ENCODE measurements at places on chromosomes 4 and X.

- peak; percentile 59 for DNase-seq
Measured at GRCh38 chr4:120694973-120695372, 227.6 kb downstream of the PRDM5 start.

DNA sequence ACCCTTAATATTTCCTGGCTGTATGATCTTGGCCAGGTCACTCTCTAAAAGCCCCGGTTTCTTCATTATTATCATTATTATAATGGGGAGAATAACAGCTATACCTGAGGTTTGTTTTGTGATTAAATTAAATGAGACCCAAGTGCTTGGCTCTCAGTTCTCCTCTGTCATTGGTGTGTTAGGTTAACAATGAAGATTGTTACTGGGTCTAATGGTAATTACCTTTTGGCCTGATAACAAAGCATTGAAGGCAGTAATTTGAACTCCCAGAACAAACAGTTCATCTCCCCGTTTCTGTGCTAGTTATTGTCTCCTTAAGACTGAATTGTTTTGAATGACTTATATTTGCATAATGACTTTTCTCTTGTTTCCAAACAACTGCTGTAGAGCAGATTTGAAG is 6.8 kb upstream of the ANAPC4 start:
- no peak for DNase-seq

DNA sequence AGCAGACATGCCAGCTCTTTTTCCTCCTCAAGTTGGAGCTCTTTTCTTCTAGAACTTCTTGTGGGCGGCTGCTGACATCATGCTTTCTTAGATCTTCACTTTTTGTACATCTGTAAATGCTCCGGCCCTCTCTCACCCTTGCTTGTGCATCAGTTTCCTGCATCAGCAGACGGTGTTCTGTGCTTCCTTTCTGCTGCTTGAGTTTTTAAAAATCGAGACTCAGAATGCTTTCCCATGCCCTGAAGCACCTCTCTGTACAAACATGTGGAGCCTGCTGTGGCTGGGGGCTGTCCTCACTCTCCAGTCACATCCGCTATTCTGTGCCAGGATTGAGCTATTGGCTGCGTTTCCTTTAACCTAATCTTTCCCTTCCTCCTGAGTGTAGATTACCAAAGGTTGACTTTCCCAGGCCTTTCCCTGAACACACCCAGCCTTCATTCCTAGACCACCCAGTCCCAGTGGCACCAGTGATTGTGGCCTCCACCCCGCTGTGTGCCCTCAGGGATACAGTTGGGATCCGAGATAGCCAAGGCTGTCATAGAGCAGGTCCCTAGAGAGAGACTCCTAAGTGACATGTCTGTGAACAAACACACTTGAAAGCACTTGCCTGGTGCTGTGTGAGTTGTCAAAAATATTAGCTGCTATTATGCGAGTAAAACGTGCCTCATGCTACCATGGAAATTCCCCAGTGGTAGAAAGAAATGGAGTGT is 41.9 kb downstream of the TNIP2 start:
- no peak for DNase-seq

- no peak for DNase-seq
Measured at GRCh38 chrX:81996166-81996565, 794.3 kb downstream of the SH3BGRL start.

- peak; percentile 52 for DNase-seq
Measured at GRCh38 chr4:33262824-33263223, 2542.7 kb downstream of the PCDH7 start.

- peak; percentile 62 for DNase-seq
Measured at GRCh38 chr4:83851261-83852084, 315.6 kb downstream of the GPAT3 start.
